ENCODE measurements at places on chromosomes 7 and 10. TPM values are rescaled to one million over a fixed set of nuclear protein-coding genes. Genes with fewer than 3 reads are reported as not detected.

FRMPD2 gene
- total RNA-seq: not detected

CCSER2 gene
- 15.4 TPM for total RNA-seq

PDE6C gene
- not detected for total RNA-seq

OR6B1 gene
- not detected for total RNA-seq

LUC7L2 gene
- total RNA-seq: 42.8 TPM

LAMTOR4 gene
- 169 TPM for total RNA-seq

OR9A2 gene
- not detected for total RNA-seq

KIN gene
- total RNA-seq: 10.3 TPM

HTR7 gene
- 0.15 TPM for total RNA-seq

AVPI1 gene
- 110 TPM for total RNA-seq

DBNL gene
- total RNA-seq: 66.9 TPM

MBL2 gene
- not detected for total RNA-seq

PTPN20 gene
- total RNA-seq: 4.9 TPM

Measured in A549 treated with DMSO at 1 μM for 4 hours (cell line).